ENCODE measurements at places on chromosomes 7 and 10.

GRCh38 chr10:105239311-105240219 lies 598.5 kb downstream of the SORCS3 start:
- DNase-seq: no peak

DNA sequence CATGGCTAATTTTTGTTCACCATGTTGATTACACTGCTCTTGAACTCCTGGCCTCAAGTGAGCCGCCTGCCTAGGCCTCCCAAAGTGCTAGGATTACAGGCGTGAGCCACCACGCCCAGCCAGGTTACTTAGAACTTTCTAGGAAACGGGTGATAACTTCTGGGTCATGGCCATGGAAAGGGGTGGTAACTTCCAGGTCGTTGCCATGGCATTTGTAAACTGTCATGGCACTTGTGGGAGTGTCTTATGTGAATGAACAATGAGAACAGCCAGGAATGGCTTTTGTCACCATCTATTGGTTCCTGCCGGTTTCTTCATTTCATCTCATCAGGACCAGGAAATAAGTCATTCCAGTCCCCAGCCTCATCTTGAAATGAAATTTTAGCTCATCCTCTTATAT lies 120.9 kb downstream of the SLC16A9 start:
- DNase-seq: no peak

GRCh38 chr7:2691011-2691707 lies 3.2 kb downstream of the AMZ1 start:
- no peak for DNase-seq

DNA sequence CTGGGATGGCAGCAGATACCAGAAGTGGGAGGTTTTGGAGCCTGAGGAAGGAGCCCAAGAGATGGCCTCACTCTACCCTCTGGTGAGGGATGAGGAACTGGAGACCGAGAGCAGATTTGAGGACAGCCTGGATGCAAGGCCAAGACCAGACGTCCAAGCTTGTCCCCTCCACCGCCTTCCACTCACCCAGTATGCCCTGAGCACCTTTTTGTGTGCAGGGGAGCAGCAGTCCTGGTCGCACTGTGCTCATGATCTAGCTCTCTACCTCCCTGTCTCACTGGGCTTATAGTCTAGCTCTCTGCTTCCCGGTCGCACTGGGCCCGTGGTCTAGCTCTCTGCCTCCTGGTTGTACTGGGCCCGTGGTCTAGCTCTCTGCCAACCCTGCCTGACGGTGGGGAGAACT lies 33.6 kb upstream of the CHST15 start:
- no peak for DNase-seq

DNA sequence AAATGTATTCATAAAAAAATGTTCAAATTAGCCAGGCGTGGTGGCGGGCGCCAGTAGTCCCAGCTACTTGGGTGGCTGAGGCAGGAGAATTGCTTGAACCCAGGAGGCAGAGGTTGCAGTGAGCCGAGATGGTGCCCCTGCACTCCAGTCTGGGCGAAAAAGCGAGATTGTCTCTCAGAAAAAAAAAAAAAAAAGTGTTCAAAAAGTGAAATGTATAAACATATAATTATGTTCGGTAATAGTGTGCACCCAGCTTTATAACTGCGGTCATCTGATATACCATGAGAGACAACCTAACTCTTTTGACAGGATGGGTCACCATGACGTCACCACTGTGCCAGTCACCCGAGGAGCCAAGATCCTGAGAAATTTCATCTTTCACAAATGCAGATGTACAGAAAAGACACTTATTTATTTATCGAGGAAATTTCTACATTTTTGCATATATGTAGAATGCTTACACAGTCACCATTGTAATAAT lies 594 bp upstream of the RP9 start:
- DNase-seq: no peak

DNA sequence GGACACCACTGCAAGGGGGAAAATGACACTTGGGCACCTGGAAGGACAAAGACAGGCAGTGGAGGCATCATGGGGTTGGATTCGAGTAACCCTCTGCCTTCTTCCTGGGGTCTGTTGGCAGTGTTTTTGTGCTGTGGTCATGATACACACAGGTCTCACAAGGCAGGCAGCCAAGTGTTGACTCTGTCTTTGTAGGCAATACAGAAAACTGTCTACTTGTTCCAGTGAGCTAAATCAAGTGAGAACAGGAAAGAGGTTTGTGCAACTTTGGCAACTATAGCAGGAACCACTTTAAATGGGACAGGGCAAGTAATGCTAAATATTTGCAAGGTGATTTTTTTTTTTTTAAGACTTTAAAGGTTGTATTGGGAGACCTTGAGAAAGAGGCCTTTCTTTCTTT lies 578.6 kb upstream of the GALNT17 start:
- no peak for DNase-seq

DNA sequence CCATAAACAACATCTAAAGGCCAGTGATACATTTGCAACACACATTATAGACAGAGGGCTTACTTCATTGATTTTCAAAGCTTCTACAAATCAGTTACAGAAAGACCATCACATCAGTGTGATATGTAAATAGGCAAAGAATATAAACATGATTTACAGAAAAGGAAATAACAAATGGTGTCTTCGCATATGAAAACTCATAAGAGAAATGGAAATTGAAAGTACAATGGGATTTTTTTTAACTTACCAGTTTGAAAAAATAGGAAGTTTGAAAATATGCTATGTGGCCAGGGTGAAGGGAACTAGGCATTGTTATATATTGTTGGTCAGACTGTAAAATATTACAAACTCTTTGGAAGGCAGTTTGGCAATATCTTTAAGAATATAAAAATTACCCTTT lies 27.3 kb downstream of the SEC23IP start:
- DNase-seq: no peak

DNA sequence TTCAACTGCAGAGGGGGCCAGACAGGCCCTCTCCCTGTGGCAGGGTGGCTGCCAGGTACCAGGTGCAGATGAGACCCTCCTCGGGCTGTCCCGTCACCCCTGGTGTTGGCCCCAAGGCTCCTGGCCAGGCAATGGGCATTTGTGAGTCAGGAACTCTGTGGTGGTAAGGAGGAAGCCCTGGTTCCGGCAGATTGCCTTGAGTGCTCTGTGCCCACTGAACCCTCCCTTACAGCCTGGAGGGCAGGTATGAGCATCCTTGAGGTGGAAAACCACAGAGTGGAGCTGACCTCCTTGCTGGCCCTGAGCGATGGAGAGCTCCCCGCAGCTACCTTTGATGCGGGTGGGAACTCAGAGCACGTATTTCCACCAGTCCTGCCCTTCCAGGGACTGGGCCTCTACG lies 2.0 kb downstream of the PAOX start:
- DNase-seq: no peak

DNA sequence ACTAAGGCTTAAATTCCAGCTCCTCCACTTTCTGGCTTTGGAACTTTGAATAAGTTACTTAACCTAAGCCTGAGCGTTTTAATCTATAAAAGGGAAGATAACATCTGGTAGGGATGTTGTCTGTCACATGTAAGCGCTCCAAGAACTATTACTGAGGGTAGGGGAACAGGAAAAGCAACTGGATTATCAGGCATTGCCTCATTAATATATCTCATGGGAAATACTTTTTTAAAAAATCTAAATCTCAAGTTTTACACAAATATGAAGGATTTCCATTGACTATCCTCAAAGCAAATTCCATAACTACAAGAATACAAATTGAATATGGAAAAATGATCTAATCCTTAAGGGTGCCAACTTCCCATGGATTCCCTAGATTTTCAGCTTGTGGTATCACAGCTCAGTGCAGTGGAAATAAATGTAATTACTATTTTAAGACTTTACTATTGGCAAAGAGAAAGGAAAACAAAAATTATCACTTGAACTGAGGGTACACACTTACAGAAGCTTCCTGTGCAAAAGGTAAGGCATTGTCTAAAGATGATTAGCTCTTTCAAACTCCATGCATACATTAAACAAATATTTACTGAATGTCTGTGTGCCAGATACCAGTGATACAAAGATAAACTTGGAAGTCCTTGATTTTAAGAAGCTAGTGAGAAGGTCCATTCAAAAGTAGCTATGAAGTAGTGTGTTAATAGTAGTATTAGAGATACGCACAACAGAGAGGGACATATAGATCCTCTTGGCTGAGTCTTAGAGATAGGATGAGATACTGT lies 38.4 kb downstream of the NT5C2 start:
- no peak for DNase-seq

DNA sequence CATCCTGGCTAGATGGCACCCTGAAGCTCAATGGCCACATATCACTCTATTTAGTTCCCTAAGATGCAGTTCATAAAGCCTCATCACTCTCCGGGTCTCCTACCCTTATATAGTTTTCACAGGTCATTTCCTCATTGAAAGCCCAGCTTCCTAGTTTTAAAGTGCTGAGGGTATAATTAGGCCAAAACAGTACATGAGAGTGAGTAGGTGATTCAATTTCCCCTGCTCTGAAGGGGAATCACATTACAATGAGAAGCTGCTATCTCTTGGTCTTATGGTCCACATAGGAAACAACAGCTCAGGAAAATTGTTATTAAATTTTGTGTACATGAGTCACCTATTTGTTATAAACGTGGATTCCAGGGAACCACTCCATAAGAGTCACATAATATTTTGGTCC lies 162.0 kb downstream of the SEMA3E start:
- no peak for DNase-seq

Data from left colon (tissue), 2 donors.